ENCODE measurements at places on chromosomes 1 and 21.

GRCh38 chr1:187051618-187052232 lies 223.0 kb downstream of the PLA2G4A start:
- peak; percentile 6 for DNase-seq

GRCh38 chr1:228194921-228195812 lies 12.7 kb upstream of the OBSCN start:
- no peak for DNase-seq

DNA sequence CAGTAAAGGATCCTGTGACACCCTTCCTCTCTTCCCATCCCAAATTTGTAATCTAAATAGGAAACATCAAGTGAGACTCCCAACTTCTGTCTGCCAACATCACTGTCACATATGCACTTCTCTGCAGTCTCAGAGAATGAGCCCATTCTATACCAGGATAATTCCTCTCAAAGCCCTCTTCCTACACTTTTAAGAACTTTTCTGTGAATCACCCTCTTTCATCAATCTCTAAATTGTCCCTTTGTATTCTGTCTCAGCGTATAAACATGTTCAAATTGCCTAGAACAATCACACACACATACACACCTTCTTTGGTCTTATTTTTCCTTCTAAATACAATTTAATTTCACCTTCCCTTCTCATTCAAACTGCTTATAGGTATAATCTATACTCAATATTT lies 111.8 kb downstream of the PTBP2 start:
- no peak for DNase-seq

- no peak for DNase-seq
These were observed 39.9 kb downstream of the RGL1 start for GRCh38 chr1:183844806-183845205.

- no peak for DNase-seq
These were observed 20.6 kb downstream of the WASF2 start for GRCh38 chr1:27469334-27469733.

DNA sequence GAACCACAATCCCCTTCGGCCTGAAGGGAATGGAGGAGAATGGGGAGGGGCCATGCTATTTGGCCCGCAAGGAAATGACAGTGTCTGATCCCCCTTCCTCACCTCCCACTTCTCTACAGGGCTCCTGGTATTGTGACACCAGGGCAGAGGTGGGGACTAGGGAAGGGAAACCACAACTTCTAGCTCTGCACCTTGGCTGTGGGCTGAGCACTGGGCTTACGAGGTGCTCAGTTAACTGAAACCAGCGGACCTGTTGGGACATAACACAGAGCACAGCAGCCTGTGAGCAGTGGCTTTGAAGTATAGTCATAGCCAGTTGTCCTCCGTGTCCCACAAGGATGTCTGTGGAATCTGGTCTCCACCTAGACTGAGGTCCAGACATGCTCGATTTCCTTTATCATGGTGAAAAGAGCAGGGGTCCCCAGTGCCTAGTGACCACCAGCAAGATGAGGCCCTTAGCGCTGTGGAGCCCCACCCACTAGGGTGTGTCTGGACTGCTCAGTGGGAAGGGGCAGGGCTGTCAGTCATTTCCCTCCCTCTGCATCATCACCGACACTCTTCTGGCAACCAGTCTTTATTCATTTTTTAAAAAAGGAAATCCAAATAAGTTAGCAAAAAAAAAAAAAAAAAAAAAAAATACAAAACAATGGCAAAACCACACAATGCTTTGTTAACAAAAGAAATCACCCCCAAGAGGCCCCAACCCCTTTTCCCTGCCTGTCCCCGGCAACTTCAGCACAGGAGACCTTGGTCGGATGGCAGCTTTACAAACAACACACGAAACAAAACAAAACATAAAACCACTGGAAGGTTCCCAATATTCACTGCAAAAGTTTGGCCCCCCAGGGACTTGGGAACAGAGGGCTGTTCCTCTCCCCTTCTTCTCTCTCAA lies 3.0 kb downstream of the MYOG start:
- DNase-seq, result peak; percentile 15

GRCh38 chr1:107294686-107295085 lies 153.8 kb downstream of the NTNG1 start:
- no peak for DNase-seq

DNA sequence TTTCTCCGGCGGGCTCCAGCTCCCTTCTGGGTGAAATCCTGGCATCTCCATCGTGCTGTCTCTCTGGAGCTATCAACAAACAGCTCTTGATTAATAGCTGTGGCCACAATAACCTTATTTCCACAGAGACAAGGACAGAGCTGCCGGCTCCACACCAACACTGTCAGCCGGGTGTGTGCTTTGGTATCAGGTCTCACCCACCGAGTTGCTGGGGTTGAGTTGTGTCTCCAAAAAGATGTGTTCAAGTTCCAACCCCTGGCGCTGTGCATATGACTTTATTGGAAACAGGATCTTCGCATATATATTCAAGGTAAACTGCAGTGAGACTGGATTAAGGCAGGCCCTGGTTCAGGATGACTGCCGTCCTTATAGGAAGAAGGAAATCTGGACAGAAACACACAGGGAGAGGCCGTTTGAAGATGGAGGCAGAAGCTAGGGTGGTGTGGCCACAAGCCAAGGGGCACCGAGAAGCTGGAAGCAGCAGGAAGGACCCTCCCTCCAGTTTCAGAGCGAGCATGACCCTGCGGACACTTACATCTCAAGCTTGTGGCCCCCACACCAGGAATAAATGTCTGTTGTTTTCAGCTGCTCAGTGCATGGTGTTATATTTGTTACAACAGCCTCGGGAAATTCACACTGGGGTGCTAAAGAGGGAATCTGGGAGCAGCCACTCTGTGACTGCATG lies 88.4 kb upstream of the TMPRSS2 start:
- DNase-seq, result no peak

- no peak for DNase-seq
These were observed 29.6 kb downstream of the DMBX1 start for GRCh38 chr1:46519209-46519608.

GRCh38 chr1:178506669-178507068 lies 6.2 kb upstream of the TEX35 start:
- DNase-seq, result no peak

- no peak for DNase-seq
These were observed 31.3 kb upstream of the ACTN2 start for GRCh38 chr1:236654957-236655356.

- DNase-seq, result no peak
These were observed 134.2 kb downstream of the EDEM3 start for GRCh38 chr1:184620469-184620868.

GRCh38 chr1:162985816-162986435 lies 83.2 kb upstream of the RGS4 start:
- no peak for DNase-seq

GRCh38 chr21:14526836-14527695 lies 19.0 kb downstream of the SAMSN1 start:
- DNase-seq, result no peak

- DNase-seq, result no peak
These were observed 6.9 kb upstream of the FBLIM1 start for GRCh38 chr1:15751717-15752116.

- DNase-seq, result no peak
These were observed 38.4 kb downstream of the NFASC start for GRCh38 chr1:204909109-204909508.

DNA sequence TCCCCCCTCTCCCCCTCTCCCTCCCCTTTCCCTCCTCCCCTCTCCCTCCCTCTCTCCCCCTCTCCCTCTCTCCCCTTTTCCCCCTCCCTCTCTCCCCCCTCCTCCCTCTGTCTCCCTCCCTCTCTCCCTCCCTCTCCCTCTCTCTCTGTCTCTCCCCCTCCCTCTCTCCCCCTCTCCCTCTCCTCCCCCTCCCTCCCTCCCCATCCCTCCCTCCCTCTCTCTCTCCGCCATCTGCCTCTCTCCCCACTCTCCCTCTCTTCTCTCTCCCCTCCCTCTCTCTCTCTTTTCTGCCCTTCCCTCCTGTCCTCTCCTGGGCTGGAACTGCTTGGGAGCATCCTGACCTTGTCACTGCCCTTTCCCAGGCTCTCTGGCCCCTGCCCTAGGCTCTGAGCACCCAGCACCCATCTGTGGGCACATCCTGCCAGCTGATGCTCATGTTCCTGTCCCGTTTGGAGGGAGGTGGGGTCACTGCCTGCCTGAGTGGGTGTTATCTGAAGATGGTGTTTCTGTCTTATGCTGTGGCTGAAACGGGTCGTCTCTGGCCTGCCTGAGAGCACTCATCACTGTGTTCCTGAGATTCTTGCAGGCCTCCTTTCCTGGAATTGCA lies 10.8 kb downstream of the FTCD start:
- no peak for DNase-seq

DNA sequence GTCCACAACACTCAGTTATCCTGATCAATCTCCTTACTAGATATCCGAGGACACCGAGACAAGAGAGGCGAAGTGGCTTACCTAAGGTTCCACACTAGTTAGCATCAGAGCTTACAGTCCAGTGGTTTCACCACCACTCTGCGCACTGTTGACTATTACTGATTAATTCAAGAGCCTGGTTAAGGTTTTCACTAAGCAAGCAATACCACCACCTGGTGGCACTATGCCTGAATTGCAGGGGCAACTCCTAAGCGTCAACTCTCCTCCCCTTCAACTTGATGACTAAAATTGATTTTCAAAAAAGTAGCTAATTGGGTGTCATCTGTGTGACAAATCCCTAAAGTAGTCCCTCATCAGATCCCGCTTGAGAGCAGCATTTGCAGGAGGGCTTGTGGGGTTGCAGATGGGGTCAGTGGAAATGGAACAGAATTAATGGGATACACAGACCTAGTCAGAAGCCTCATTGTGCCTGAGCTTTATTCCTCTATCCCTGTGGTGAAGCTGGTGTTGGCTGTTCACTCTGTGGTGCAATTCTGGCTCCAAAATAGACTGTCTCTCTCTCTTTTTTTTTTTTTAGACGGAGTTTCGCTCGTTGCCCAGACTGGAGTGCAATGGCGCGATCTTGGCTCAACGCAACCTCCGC lies 9.1 kb downstream of the TTC22 start:
- DNase-seq, result peak; percentile 62

All from 8988T (cell line).